GM12891 (cell line): ENCODE measurements at places on chromosomes 2 and 18.

DNA sequence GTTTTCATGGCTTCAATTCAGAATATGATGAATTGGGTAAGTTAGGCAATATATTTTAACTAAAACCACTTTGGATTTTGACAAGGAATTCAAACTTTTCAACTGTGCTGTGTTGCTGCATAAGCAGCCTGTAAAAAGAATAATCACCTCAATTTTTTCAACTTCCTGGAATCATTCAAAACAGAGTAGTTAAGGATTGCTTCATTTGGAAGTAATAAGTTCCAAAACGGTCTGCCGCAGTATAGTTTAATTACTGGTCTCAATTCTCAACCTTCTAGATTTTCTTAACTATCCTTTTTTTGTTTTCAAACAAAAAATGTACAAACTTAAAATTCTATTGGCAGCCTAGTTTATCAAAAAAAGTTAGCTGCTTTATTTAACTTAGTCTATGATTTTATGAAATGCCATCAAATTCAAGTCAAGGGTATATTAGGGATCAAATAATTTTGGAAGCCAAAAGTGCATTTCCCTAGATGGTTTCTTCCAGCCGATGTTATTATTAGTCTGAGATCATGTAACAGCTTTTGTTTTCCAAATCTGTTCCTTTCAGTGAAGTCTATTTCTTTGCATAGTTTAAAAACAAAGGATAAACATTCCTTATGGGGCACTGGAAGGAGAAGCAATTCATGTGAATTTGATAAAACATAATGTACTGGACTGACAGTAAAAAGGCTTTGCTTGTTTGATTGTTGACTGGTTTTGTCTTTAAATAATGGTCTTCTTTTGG lies 76.1 kb upstream of the ETAA1 start:
- no peak for DNase-seq

DNA sequence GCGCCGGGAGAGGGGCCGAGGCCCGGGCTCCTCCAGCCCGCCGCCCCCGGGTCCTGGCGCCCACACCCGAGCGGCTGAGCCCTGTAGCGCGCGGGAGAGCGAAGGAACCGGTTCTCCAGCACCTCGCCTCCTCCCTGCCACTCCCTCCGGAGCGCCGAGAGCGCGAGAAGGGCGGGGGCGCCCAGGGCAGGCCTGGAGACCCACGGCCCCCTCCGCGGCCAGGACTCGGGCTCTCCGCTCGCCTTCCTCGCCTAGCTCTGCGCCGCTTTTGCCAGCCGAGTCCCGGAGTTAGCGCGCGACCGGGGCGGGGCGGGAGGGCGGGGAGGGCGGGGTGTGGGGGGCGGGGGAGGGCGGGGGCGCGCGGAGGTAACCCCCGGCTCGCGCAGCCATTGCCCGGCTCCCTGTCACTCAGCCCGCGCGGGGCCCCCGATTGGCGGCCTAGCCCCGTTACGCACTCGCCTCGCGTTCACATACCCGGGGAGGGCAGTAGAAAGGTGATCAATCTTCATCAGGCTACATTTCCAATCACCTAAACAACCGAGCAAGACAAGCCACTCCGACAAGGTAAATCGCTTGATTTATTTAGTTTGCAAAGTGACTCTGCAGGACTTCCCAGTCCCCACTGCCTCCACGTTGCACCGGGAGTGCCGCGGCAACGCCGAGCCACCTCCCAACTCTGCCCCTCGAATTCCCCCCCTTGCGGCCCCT lies at the start of gene OTX1:
OTX1 (plus strand) TSS at position 497 of the 708 bp plus-strand sequence. CDS start 2,161 bp downstream, outside the sequence.
- DNase-seq = peak; percentile 85

- no peak for DNase-seq
These were observed 304.6 kb downstream of the MYCN start for GRCh38 chr2:16244966-16245320.

DNA sequence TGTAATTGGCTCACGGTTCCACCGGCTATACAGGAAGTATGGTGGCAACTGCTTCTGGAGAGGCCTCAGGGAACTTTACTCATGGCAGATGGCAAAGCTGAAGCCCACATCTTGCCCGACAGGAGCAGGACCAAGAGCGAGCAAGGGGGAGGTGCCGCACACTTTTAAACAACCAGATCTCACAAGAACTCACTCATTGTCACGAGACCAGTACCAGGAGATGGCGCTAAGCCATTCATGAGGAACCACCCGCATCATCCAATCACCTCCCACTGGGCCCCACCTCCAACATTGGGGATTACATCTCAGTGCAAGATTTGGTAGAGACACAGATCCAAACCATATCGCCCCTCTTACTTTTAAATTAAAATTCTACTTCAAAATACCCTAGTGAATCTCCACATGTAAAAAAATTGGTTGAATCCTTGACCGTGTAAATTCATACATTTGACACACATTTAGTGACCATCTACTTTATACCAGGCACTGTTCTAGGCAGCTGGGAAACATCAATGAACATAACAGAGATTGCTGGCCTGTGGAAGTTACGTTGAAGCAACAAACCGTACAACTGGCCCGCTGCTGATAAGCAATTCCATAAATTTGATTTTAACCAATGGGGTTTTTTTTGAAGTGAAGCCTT lies 87.6 kb downstream of the ALPK2 start:
- no peak for DNase-seq

- no peak for DNase-seq
These were observed 12.6 kb downstream of the NR4A2 start for GRCh38 chr2:156319811-156320485.

GRCh38 chr18:9495916-9496705 lies 20.8 kb downstream of the RALBP1 start:
- DNase-seq = no peak

DNA sequence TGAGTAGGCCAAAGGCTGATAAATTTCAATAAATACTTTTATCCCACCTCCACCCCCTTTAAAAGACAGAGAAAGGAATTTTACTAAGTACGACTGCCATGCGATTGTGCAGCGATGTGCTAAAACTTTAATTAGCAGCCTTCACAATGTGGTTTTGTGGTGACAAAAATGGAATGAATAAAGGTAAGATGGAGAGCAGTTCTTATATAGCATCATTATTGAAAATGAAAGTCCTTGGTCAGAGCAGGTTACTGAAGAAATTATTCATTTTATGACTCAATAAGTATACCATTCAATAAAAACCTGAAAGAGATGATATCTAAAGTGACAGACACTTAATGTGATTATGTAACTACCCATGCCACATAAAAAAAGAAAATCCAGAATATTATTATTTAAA lies 33.2 kb upstream of the MTIF2 start:
- no peak for DNase-seq
